CD4-positive, alpha-beta T cell treated with Interleukin-21 for 1 hour (primary cell): ENCODE measurements at places on chromosomes 7 and 10.

DNA sequence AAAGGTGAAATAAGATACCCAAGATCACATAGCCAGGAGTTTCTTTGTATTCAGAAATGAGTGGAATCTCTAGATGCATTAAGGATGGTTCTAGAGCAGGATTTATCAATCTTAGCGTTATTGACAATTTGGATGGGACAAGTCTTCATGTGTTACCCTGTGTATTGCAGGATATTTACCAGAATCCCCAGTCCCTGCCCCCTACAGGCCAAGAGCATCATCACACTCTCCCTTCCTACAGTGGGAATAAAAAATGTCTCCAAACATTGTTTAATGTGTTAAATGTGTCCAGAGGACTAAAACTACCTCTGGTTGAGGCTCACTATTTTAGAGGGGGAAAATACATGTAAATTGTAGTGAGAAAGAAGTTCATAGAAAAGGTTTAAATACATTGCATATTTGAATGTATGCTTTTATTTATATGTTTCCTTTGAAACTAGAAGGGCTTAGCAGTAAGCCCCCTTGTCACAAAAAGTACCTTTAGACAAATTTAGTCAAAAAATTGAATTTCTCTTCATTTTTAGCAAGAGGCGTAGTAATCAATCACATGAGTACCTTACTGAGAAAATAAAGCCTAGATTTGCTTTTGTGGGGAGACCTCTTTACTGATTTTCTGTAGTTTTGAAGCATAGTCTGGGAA, 141.2 kb downstream of the MLLT10 start:
- peak; percentile 42 for DNase-seq

DNA sequence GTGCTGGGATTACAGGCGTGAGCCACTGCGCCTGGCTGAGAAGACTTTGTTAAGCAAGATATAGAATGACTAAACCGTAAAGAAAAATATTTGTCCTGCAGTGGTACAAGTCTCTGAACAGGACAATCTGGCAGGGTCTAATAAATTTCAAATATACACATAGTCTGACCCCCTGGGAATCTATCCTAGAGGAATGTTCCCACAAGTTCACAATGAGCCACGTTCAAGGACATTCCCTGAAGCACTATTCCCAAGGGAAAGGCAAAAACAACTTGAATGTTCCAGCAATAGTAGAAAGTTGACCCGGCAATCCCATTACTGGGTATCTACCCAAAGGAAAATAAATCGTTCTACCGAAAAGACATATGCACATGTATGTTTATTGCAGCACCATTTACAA, 82.0 kb downstream of the HIP1 start:
- no peak for DNase-seq

GRCh38 chr10:119386666-119387065, 155.9 kb downstream of the RGS10 start:
- no peak for DNase-seq

GRCh38 chr7:69411466-69411865, 186.8 kb upstream of the AUTS2 start:
- DNase-seq, result no peak

GRCh38 chr10:119368991-119369869, 161.9 kb downstream of the GRK5 start:
- no peak for DNase-seq

DNA sequence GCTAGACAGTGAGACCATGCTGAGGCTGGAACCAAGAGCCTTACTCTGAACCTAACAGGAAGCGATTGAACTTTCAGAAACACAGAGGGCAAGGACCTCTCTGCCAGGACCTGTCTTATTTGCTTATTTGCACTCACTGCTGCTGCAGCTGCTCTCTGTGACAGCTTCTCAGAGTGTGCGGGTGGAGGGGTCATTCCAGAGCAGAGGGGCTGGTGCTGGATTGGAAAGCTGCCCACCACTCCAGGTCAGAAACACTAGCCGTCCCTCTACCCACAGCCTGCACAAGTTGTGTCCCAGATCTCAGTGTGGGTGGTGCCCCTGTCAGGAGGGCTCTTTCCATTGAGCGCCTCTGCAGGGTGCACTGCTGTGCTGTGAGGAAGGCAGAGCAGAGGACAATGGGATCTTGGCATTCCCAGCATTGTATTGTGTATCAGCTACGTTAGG, 126.2 kb downstream of the CCNY start:
- no peak for DNase-seq

GRCh38 chr10:93236393-93237040, 162.8 kb downstream of the CYP26A1 start:
- no peak for DNase-seq

DNA sequence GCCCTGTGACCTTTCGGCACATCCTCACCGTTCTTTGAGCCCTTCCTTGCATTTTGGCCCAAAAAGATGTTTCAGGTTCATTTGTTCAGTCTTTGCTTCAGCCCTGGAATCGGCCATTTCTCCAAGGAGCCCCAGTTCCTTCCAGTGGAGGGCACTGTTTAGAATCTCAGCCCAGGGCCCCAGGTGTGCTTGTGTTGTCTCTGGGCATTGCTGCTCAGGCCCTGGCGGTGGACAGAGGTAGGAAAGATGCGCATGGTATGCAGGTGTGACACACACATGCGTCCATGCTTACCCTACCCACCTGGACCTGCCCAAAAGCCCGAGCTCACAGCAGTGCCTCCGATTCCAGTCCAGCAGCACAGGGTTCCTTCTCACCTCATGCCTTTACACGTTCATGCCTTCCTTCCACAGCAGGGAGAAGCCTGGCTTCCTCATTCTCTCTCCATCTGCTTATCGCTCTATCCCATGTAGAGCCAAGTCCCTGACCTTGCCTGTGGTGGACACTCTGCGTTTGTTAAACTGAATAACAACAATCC, 70.6 kb downstream of the LHPP start:
- DNase-seq, result no peak

GRCh38 chr10:5413012-5413938, 918 bp downstream of the NET1 start:
- DNase-seq, result no peak

DNA sequence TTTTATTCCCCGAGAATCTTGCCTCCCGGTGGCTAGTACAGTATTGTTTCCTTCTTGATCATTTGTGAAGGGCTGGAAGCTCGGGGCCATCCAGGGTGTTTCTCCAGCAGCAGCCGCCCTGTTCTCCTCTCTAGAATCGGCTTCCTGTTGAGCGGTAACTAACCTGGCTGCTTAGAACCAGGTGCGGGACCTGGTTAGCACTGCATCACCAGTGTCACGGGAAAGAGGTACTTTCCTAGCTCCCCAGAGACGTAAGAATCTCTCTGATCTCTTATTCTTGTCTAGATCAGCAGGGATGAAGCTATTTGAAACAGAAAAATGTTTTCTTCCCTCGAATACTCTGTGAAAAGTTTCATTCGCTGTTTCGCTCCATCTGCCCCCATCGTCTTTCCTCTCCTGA, 239.2 kb downstream of the CELF2 start:
- DNase-seq, result no peak

DNA sequence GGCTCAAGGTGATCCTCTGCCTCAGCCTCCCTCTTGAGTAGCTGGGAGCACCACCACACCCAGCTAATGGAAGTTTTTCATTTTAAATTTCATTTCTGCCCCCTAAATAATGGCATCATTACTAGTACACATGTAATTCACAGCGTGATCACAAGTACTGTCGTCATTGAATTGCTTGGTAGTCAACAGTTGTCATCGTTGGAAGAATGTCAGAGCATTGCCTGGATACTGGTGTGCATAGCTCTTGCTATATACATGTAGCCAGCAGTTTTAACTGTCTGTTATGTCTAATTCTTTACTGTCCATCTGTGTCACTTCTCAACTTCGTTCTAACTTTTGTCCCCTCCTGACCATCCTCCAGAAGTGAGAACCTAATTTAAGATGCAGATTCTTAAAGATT, 62.1 kb downstream of the CRPPA start:
- DNase-seq, result no peak

DNA sequence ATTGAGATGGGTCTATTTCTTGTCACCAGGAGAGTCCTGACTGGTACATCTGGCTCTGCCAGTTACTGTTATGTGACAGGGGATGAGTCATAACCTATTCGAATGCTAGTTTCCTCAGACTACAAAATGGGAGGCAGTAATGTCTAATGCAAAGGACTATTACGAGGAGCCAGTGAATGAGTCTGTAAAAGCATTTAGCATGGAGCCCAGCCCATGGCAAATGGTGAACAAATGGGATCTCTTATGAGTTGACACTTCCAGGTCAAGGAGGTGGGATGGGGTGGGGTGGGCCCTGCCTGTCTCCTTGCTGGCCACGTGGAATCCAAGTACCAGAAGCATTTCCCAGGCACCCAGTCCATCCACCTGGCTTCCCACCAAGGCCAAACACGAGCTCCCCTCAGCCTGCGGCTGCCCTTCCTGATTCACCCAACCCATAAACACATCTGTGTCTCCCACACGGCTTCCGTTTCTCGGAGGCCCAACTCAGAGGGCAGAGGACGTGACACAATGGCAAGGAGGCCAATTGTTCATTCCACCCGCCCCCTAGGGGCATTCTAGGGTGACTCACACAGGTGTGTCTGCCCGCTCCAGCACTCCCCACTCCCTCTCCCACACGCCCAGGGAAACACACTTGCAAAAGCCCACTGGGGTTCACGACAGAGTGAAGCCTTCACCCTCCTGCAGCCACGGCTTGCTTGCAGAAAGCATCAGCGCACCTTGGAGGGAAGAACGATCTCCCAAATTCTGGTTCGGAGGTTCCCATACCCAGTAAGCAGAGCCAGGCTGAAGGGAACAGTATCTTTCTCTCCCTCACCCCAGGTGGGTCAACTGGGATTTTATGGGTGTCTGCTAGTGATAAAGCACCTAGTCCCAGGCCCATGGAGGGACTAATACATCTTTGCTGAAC, 109.8 kb downstream of the SH3PXD2A start:
- DNase-seq, result peak; percentile 61

GRCh38 chr7:56007891-56008290, 43.4 kb downstream of the PSPH start:
- DNase-seq, result no peak

DNA sequence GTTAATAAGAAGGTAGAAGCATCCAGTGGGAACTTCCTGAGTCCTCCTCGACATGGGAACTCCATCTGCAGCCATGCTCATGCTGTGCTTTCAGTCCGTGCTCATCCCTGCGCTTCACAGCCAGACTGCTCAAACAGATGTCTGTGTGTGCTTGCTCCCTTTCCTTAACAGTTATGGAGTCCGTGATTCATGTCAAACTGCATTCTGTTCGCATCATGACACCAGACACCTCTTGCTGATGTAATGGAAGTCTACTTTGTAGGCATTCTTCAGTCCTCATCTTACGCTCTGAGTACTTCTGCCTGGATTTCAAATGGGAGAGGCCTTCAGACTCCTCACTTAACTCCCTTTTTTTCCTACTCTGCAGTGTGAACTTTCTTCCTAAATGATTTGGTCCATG, 304.9 kb downstream of the SUGCT start:
- no peak for DNase-seq

DNA sequence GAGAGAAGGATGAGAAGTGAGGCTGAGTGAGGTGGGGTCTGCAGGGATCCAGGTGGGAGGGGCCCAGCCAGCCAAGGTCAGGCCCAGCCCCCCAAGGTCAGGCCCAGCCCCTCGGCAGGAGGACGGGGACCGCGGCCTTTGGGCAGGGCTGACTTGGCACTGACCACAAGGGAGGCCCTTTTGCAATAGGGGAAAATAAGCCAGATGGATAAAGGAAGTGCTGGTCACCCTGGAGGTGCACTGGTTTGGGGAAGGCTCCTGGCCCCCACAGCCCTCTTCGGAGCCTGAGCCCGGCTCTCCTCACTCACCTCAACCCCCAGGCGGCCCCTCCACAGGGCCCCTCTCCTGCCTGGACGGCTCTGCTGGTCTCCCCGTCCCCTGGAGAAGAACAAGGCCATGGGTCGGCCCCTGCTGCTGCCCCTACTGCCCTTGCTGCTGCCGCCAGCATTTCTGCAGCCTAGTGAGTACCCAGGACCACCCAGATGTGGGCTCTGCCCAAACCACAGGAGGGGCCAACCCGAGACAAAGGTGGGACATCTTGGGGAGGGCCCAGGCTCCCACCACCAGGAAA, at the start of gene PILRA:
PILRA (plus strand) TSS at position 227 of the 571 bp plus-strand sequence; CDS start at position 397, 170 bp downstream.
- DNase-seq, result no peak

GRCh38 chr10:56360583-56360966, 484 bp downstream of the ZWINT start:
- no peak for DNase-seq

DNA sequence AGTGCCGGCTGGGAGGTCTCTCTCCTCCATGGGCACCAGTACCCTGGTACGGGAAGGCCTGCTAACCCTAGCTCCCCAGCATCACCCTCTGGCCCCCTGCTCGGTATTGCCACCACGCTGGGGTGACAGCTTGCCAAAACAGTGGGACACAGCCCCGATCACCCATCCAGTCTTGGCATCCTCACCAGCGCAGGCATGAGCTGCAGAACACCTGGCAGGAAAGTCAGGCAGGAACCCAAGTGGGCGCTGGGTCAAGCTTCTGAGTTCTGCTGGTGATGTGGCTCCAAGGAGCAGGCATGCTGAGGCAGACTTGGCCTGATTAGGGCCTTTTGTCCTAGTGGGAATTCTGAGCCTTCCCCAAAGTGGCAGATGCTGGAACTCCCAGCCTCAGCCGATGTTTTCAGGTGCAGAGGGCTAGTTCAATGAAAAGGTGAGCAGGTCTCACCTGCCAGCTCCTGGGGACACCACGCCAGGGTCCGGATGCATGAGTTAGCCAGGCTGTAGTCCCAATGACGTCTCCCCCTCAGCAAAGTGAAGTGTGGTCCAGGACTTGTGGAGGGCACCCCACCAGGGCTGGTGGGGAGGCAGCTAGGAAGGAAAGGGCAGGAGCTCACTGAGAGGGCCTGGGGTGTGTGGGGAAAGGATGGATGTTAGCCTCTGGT, 8.5 kb upstream of the ZNF22 start:
- DNase-seq, result no peak

DNA sequence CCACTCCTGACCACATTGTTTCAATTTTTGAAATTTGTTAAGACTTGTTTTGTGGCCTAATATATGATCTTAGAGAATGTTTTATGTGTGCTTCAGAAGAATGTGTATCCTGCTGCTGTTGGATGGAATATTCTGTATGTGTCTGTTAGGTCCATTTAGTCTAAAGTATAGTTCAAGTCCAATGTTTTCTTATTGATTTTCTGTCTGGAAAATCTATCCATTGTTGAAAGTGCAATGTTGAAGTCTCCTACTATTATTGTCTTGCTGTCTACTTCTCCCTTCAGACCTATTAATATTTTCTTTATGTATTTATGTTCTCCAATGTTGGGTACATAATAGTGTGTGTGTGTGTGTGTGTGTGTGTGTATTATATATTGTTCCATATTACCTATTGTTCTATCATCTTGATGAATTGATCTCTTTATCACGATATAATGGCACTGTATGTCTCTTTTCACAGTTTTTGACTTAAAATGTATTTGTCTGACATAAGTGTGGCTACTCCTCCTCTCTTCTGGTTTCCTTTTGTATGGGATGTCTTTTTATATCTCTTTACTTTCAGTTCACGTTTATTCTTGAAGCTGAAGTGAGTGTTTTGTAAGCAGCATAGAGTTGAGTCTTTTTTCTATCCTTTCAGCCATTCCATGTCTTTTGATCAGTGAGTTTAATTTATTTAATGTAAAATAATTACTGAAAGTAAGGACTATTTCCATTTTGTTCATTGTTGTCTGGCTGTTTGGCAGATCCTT, 61.3 kb downstream of the AKR1D1 start:
- no peak for DNase-seq
